ENCODE measurements at places on chromosomes 1 and 21. TPM values are rescaled to one million over a fixed set of nuclear protein-coding genes. Genes with fewer than 3 reads are reported as not detected.

The TMEM79 gene
- total RNA-seq = 6.8 TPM

The MSH4 gene
- total RNA-seq = 0.21 TPM

The ZNF593OS gene
- total RNA-seq = not detected

The PTAFR gene
- total RNA-seq = 7.5 TPM

The HCRTR1 gene
- total RNA-seq = not detected

The PSEN2 gene
- total RNA-seq = 21.3 TPM

The CD1B gene
- not detected for total RNA-seq

The GCSAML gene
- not detected for total RNA-seq

The CFHR2 gene
- not detected for total RNA-seq

Data from tracheal epithelial cell (primary cell).